CD4-positive, alpha-beta T cell treated with Interleukin-1 beta for 1 hour (primary cell): ENCODE measurements at places on chromosomes 12 and 14.

DNA sequence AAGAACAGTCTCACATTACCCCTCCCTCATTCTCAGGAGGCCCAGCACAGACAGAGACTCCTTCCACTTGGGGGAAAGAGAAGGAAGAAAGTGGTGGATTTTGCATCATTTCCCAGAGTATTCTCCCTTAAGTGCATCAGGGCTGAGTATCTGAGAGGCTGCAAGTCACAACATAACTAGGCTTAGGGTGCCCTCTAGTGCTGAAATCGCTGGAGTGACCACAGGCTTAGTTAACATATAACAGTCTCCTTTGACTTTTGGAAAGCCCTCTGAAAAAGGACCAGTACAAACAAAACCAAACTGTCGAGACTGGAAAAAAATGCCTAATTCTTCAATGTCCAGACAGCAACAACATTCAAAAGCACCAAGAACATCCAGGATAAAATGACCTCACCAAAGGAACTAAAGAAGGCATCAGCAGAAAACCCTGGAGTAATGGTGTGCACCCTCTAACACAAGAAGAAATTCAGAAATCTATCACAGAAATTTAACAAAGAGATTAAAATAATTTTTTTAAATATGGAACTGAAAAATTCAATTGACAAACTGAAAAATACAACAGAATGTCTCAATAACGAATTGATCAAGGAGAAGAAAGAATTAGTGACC is 412.3 kb downstream of the RPS29 start:
- DNase-seq: peak; percentile 24

DNA sequence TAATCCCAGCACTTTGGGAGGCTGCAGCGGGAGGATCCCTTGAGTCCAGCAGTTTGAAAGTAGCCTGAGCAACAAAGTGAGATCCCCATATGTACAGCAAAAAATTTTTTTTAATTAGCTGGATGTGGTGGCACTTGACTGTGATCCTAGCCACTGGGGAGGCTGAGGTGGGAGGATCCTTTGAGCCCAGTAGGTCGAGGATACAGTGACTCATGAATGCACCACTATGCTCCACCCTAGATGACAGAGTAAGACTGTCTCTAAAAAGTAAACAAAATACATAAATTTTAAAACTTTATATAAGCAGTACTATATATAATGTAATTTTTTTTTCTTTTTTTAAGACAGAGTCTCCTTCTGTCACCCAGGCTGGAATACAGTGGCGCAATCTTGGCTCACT is 115.4 kb downstream of the ESR2 start:
- no peak for DNase-seq

DNA sequence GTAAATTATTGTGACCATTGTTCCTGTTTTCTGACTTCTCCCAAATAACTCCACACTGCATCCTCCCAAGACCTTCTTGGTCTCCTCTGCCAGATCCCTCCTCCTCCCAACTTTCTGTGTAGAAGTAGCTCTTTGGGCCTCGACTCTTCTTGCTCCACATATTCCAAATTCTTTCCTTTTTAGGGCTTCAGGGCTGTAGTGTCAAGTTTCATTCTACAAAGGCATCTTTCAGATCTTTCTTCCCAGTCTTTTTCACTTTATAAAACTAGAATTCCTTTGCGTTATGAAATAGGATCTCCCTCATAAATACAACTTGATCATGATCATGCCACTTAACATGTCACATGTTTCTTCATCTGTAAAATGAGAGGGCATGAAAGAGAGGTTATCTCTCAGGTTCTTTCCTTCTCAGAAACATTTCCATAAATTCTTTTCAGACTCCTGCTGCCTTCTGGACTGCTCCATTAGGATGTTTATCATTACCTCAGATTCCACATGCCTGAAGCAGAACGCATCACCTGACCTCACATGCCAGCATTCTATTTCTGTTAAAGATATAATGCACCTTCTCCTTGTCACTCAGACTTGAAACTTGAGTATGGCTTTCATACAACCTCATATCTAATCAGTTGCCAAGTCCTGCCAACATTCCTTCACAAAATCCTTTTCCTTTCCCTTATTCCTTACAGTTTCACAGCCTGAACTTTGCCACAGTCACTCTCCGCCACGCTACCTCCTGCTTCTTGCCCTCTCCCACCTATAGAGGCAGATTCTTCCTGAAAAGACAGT is 8.5 kb downstream of the SLC38A1 start:
- DNase-seq: no peak

DNA sequence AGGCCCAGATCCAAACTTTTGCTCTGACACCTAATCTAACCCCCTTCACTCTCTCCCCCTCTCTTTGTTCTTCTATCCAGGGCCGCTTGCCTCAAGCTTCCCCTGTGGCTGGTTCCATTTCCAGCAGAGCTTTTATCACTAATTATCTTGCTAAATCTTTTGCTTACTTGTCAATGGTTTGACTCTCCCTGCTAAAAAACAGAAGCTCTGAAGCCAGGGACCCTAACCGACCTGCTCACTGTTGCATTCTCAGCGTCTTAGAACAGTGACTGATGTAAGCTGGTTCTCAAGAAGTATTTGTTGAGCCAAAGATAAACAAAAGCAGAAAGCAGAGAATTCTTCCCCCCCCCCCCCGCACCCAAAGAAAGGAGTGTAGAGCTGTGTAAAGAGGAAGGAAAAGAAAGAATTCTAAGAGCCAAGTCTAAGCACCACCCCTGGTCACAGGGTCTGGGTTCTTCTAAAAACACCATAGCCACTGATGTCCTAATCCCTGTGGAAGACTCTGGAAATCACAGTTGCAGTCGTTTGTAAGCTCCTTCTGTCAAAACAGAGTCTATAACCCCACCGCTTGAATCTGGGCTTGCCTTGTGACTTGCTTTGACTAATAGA is 385.8 kb downstream of the MED13L start:
- DNase-seq: no peak

DNA sequence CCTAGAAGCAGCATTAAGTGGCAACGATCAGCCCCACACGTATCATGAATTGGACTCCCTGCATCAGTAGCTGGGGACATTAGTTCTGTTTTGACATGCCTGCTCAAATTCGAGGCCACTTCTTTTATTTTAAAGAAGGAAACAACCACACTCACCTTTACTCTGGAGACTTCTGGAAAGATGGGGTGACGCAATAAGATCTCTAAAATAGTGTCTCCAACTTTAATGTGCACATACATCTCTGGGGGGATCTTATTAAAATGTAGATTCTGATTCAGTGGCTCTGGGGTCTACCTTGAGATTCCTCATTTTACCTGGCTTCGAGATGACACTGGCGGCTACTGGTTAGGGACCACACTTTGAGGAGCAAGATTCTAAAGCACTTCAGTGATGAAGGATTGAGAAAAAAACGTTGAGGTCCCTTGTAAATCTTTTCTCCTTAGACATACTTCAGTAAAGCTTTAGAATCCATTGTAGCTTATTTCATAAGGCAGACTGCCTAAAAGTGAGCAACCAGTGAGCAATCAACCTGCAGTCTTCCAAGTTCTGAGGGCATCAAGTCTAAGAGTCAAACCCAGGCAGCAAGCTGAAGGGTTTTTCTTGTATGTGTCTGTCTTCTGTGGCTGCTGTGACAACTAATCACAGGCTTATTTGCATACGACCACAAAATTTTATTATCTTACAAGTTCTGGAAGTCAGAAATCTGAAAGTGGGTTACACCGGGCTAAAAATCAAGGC is 718.6 kb upstream of the TBX3 start:
- DNase-seq: no peak

DNA sequence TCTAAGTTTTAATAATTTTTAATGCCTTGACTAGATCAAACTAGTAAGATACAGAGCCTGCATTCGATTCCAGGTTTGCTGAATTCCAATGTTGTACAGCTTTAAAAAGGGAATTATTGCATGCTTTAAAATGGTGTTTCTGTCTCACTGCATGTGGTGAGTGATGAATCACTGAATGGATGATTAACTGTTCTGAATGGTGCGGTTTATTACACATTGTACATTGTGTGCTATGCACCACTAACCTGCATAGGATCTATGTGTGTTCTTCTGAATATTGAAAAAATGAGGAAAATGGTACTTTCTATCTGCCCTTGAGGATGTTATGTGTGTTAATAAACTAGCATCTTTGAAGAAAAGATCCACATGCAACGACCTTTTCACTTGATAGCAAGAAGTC is 231.7 kb downstream of the NRXN3 start:
- DNase-seq: no peak

DNA sequence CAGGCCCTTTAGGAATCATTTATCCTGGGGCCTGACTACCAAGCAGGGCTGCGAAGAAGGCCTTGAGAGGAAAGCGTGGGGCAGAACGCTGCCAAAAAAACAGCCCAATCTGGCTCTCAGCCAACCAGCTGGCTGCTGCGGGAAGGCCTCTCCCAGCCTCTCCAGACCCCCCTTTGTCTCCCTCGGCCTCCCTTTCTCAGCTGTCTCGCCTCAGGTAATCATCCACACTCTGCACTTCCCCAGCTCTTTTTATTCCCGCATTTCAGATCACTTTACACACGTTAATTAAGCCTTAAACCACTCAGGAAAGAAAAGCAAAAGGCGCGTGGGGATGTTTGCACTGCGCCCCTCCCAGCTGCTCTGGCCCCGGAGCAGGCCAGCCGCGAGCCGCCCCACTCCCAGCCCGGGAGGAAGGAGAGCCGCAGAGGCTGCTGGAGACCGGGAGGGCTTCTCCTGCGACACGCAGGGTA is 208.2 kb upstream of the FOXN3 start:
- DNase-seq: no peak

GRCh38 chr12:800401-800800 is 48.0 kb downstream of the WNK1 start:
- DNase-seq: no peak

- DNase-seq: no peak
These were observed 217.0 kb downstream of the BCL11B start for GRCh38 chr14:99055019-99055418.

GRCh38 chr12:52789637-52790426 is 6.1 kb downstream of the KRT3 start:
- no peak for DNase-seq

DNA sequence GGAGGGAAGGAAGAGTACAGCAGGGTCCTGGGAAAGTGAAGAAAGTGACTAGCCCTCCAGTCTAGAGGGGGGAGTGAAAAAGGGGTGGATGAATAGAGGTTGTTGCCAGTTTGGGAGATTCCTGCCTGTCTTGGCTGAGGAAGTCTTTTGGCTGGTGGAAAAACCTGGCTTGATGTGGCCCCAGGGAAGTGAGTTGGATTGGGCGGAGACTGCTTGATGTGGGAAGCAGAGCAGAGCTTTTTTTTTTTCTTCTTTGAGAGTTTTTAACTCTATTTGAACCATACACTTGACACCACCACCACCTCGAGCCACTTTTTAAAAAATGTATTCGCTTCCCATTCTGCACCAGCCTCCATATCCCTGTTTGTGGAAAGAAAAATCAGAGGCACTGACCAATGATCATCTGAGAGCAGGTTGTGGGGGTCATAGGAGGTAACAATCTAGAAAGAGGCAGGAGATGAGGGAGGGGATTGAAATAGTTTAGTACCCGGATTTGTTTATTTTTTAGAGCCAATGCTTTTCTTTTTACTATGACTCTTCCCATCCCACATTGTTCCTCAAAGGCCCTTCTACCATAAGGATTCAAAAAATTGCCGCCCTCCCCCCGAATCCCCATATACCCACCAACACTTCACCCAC is 690 bp upstream of the DTX3 start:
- DNase-seq: no peak

DNA sequence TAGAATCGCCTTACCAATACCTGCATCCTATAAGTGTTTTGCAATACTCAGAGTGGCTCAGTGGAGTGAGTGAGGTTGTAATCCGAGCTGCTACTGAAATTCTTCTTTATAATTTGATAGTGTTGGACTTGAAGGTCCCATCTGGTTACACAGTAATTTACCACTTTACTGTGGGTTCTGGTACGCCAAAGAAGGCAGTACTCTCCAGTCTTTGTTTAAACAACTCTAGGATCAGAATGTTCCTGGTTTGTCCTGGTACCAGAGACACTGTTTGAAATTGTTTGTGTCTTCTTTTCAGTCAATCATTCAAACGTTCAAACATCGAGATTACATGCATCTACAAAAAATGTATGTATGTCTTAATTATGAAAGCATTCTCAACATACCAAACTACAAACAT is 51.3 kb upstream of the AMN1 start:
- no peak for DNase-seq

DNA sequence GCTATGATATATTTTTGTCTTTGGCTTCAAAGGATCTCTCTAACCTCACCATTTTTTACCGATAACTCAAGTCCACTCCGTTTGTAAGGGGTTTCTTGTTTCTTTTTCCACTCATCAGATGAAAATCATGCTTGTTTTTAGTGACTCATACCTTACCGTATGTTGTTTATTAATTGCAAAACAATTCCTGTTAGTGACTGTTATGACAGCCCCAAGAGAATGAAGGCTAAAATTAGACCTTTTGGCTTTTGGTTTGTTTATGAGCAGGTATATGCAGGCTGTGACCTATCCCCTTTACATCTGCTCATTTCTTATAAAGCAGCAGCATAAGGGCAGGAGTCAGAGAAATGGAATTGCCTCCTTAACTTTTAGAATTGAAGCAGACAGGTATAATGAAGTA is 319.8 kb downstream of the CEP128 start:
- no peak for DNase-seq
